NAMALWA (cell line): ENCODE measurements at places on chromosomes 5 and 9.

GRCh38 chr5:100722657-100723056 lies 180.4 kb downstream of the ST8SIA4 start:
- no peak for DNase-seq

GRCh38 chr9:87294126-87294525 lies 203.5 kb upstream of the DAPK1 start:
- no peak for DNase-seq

DNA sequence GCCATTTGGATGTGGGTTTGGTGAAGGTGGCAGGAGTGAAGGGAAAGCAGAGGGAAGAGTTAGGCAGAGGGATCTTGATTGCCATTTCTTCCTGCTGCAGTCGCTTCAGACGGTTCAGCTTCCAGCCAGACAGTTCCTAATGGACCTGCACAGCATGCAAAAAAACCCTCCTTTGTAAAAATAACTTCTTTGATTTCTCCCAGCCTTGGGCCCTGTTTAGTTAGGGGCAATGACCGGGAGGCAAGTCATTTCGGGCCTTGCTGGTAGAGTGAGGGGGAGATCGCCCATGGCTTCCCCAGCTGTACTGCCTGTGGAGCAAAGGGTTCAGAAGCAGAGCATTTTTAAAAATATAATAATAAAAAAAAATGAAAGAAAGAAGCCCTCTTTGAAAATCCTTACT lies 67.2 kb upstream of the TLE1 start:
- DNase-seq: no peak

DNA sequence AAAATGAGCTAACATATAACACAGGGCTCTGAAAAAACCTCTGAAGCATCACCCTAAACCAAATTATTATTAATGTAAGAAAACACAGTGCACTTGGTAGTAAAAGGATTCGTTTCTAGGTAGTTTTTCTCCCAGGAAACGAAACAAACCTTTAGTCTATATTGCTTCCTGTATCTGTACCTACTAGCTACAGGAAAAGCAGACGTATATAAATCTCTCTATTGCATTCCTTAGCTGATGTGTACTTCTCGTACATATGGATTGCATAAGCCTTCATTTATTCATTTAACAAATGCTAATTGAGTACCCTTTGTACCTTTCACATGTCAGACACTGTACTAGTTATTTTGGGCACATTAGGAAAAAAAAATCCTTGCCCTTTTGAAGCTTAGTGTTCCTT lies 85.0 kb upstream of the RASA1 start:
- DNase-seq: no peak

GRCh38 chr5:142777099-142777498 lies 6.9 kb downstream of the ARHGAP26 start:
- DNase-seq: no peak
